NCI-H2081 treated with DMSO at 0.1 percent for 48 hours (cell line): ENCODE measurements at places on chromosomes 6 and 20.

- DNase-seq: no peak
These were observed 44.6 kb downstream of the ELMO2 start for GRCh38 chr20:46361811-46362210.

DNA sequence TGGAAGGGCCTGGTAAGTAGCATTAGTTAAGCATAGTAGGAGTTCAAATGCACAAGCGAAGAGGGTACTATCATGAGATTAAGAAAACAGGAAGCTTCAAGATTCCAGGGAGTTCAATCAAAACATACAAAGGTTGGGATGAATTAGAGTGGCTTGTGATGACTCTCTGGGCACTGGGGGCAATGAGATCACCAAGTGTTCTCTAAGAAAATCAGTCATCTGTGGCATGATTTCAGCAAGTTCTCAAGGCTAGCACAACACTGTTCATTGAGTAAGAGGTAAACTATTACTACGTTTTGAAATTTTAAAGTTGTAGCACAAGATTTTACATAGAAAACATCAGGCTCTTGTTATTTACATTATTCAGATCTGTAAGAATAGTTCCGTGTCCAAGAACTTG, 139.7 kb upstream of the FLRT3 start:
- no peak for DNase-seq

GRCh38 chr6:24385536-24386269, 17.0 kb upstream of the MRS2 start:
- DNase-seq: no peak

GRCh38 chr6:71446057-71446456, 157.4 kb downstream of the OGFRL1 start:
- DNase-seq: no peak

DNA sequence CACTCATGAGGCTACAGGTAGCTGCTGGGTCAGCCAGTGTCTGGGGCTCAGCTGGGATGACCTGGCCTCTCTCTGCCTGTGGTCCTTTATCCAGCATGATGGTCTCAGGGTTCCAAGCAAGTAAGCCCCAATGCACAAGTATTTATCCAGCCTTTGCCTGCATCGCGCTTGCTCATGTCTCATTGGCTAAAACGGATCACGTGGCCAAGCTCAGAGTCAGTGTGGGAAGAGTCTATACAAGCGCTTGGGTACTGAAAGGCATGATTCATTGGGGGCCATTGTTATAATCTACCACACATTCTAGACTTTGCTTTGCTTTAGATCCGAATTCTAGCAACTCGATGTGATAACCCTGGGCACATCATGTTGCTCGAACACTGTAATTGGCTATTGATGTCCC, 48.3 kb downstream of the PPP1R16B start:
- DNase-seq: no peak

GRCh38 chr6:11971154-11971553, 41.0 kb upstream of the HIVEP1 start:
- DNase-seq: no peak

DNA sequence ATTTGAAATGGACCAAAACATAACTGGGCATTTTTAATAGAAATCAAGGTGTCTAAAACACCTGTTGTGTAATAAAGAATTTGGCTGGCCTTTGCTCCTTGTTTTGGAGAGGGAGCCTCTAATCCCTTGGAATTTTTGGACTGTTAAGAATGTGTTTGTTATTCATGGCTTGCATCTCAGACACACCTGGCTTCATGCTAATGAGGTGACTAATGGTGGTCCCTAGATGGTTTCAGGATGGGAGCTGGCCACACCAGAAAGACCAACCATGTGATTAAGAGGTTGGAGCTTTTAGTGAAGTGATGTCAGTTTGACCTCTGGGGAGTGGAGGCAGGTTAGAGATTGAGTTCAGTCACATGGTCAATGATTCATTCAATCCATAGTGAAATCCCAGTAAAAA, 328.4 kb downstream of the DHX35 start:
- no peak for DNase-seq

- no peak for DNase-seq
These were observed 39.0 kb upstream of the PTPN1 start for GRCh38 chr20:50471231-50471630.
